Activated B cell treated with CpG ODN at 0.5 μM for 24 hours (primary cell): ENCODE measurements at places on chromosomes 7 and 10.

- no peak for DNase-seq
Measured at GRCh38 chr7:81025360-81025759, 106.5 kb upstream of the SEMA3C start.

DNA sequence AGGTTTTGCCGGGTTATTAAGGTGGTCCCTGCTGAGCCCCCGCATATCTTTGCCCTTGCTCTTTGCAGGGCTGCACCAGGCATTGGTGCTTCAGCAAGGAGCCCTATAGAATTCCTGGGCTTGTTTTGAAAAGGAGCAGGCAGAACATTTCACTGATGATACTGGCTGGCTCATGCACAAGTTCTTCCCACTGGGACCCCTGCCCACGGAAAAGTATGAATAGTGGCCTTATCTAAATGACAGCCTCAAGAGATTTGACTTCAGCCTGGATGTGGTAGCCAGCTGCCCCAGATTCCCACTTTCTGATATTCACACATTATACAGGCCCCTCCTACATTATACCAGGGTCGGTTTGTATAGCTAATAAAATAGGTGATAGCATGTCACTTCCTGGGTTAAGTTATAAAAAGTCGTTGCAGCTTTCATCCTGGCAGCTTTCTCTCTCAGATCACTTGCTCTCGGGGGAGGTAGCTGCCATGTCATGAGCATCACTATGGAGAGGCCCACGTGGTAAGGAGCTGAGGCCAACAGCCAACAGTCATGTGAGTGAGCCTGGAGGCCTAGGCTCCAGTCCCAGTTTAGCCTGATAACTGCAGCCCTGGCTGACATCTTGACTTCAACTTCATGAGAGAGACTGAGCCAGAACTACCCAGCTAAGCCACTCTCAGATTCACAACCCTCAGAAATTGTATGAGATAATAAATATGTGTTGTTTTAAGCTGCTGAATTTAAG lies 16.8 kb upstream of the CRTAC1 start:
- no peak for DNase-seq

DNA sequence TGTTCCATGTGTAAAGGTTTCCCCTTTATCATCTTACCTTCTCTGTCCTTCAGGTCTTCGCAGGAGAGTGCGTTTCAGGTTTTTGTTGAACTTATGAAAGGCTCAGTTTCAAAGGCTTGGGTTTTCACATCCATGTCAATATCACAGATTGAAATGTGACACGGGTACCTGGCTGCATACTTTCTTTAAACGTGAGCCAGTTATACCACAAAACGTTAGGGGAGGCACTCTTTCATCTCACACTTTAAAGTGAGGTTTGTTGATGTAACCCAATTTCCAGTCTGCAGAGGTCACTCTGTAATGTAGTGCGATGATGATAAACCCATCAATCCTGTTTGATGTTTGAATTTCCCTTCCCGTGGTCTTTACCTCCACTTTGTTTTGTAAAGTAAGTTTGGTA lies 506.9 kb downstream of the SUGCT start:
- no peak for DNase-seq

DNA sequence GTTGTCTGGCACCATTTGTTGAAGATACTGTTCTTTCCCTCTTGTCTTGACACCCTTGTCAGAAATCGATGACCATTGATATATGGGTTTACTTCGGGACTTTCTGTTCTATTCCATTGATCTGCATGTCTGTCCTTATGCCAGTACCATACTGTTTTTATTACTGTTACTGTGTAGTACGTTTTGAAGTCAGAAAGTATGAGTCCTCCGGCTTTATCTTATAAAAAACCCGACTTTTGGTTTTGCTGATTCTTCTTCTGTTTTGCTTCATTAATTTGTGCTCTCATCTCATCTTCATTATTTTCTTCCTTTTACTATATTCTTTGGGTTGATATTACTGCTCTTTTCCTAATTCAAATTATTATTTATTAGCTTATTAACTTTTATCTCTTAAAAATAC lies 52.4 kb downstream of the MAPK8 start:
- no peak for DNase-seq

DNA sequence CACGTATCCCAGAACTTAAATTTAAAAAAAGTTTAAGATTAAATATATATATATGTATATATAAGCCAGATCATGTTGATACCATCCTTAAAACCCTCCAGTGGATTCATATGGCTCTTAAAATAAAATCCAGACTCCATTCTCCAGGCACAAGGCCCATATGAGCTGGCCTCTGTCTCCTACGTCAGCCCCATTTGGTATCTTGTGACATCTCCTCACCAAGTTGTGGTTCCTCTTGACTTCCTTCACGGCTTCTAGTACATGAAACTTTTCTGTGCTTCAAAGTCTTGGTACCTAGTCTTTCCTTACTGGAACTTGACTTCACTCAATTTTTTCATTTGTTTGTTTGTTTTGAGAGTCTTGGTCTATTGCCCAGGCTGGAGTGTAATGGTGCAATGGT lies 61.3 kb downstream of the PRLHR start:
- DNase-seq = no peak
